ENCODE measurements at places on chromosomes 13 and 19.

- DNase-seq: no peak
These were observed 146.5 kb downstream of the PCCA start for GRCh38 chr13:100235311-100235901.

GRCh38 chr13:44147233-44147632, 226.4 kb upstream of the SERP2 start:
- no peak for DNase-seq

DNA sequence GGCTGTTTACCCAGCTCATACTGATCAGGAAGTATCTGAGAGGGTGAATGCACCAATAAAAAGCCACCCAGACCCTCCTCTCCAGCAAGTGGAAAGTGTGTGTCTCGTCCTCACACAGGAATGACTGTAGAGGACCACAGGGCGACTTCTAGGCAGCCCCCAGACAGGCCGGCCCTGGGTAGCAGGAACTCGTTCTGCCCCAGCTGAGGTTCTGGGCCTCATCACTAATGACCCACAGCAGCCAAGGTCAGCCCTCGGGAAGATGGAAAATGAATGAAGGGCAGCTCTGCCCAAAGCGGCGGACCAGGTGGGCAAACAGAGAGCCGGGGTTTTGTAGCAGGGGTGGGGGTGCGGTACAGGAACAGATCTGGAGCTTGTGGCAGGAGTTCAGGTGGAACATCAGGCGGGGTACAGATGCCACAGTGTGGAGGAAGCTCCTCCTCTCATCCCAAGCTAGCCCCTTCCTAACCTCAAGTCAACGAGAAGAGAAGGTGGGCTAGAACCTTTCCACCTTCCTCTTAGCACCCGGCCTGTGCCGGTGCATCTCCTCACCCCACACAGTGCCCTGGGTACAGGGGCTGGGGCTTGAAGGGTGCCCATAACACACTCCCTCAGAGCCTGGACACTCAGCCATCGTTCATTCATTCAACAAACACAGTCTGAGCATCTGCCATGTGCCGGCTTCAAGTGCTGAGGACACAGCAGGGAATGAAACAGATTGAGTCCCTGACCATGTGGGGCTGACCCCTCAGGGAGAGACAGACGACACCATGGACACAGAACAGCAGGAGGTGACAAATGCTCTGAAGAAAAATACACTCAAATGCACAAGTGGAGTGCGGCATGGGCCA, 36.2 kb downstream of the RFX2 start:
- no peak for DNase-seq

DNA sequence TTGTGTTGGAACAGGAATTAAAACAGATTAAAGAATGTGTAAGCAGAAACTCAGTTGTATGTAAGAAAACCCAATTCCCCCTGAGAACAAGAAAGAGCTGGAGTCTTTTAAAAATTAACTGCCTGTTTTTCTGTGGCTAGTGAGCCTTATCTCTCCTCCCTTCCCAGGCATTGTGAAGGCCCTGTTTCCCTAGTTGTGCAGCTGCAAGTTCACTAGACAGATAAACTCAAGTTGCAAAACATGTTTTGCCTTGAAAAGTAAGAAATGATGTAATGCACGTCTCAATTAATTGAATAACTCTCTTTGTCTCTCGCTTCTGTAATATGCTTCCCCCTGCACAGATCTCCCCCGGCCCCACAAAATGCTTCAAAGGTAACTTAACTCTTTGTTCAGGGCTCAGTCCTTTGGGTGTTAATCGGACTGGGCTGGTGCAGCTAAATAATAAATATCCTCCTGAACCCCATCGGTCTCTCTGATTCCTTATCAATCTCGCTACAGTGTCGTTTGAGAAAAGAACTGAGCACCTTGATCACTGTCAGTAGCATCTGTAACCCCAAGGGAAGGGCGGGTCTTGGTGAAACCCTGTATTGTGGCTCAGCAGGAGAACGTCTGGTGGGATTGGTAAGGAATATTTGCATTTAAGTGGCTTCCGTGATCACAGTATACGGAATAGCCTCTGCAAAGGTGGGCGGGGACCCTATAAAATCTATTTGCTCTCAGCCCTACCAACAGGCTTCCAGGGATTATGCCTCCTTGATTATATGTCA, 1.6 kb upstream of the ZNF556 start:
- no peak for DNase-seq

DNA sequence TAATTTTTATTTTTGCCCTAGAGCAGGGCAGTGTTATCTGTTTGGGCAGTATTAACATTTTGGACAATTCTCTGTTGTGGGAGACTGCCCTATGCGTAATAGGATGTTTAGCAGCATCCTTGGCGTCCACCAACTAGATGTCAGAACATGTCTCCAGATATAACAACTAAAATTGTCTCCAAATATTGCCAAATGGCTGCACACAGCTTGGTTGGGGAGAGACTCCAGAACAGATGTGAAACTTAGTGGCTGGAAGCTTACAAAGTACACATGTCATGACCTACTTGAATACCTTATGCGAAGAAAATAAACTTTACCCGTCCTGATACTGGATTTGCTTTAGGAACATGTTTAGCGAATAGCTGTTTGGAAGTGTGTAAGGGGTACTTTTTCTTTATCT, 123.0 kb downstream of the GGACT start:
- no peak for DNase-seq
